Osteocyte (in vitro differentiated cells): ENCODE measurements at places on chromosomes 1 and 21. TPM values are rescaled to one million over a fixed set of nuclear protein-coding genes. Genes with fewer than 3 reads are reported as not detected.

DNA sequence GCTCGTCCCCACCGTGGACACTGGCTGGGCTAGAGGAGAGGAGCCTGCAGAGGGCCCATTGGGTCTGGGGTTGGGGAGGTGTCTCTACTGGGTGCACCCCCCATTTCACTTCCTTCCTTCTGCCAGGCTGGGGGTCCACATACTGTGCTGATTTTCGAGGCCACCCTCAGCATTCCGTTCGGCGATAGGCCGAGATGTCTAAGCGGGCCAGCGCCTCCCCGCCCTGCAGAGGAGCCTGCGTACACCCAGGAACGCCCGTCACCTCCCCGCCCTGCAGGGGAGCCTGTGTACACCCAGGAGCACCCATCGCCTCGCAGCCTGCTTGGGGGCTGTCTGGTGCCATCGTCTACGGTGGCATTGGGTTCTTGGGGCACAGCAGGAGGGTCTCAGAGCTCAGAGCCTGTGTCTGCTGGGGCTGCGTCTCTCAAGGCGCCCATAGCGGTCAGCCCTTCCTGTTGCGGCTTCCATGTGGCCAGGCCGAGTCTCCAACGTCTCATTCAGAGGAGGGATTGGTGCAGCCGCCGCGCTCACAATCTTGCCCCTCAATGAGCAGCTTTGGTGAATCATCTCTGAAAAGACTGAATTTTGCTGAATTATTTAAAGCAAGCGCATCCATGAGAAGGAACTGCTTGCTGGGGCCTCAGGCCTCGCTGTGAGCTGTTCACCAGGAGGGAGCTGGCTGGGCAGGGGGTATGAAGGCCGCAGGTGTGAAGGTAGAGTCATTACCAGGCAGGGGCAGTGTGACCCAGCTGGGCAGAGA lies 30.7 kb upstream of the AGPAT3 start:
- no peak for DNase-seq

DNA sequence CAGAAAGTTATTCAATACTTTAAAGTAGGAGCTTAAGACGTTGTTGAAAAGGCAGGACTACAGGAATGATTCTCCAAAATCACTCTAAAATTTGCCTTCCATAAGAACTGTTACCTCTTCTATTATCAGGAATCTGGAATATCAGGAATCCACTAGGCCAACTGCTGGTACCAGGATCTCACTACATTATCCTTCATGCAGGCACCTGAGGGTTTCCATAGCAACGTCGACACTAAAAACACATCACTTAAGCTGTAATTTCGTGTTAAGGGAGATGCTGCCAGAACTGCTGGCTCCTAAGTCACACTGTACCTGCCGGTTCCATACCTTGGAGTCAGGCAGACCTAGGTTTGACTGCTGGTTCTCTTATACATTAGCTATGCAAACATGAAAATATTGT lies 139.7 kb upstream of the C1orf87 start:
- no peak for DNase-seq

DNA sequence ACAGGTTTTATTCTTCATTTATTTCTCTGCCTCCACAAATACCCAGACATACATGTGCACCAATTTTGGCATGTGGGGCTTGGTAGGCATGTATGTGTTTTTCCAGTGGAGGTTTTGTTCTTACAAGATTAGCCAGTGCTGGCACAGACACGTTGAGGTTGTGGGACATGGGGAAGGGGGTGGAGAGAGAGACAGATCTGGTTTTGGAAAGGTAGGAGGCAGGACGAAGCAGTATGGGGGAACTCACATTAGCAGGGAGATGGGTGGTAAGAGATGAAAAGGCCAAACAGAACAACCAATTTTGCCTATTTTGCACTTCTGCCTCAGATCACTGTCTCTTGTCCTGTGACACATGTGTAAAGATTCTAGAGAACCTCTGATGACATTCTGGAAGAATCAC lies 166.1 kb upstream of the HMGB4 start:
- no peak for DNase-seq

DNA sequence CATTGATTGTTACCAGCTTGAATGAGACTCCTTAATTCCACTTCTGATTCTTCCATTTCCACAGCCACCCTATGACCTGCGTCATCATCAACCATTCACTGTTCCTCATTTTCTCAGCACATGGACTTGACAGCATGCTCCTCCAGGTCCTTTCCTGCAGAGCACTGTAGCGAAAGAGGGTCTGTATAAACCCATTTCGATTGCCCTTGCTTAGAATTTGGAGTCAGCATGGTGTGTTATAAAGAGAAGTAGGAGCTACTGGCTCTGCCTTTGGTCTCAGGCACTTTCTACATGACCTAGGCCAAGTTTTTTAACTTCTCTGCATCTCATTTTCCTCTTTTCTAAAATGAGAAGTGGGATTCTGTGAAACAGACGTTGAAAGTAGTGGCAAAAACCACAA lies 133.8 kb downstream of the AK5 start:
- no peak for DNase-seq

Gene RGS21
- not detected in 2 replicates for total RNA-seq

DNA sequence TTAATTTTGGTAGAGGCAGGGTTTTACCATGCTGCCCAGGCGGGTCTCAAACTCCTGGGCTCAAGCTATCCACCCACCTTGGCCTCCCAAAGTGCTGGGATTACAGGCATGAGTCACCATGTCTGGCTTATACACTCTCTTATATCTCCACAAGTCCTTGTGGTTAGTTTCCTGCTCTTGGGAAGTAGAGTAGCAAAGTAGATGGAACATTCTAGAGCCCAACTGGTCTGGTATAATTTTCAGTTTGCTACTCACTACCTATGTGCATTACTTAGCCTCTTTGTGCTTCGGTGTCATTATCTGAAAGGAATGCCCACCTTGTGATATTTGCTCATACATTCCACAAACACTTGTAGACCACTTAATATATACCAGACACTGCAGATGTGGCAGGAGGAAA lies 96.6 kb upstream of the IPO9 start:
- no peak for DNase-seq

DNA sequence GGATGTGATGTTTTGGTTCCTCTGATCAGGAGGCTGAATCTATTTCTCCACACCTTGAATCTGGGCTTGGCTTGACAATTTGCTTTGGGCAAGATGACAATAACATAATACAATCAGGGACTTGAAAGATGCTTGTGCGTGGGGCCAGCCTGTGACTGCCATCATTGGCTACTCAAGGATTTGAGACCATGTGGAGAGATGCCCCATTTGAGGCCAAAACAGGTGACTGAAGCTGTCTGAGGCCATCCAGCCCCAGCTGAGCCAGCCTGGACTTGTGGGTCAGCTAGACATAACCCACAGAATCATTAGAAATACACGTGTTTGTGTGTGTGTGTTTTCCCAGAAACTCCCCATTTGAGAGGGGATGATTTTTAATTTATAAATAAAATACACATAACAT lies 421.5 kb downstream of the PTPRU start:
- no peak for DNase-seq

- no peak for DNase-seq
Observed at GRCh38 chr1:20355828-20356735, 65.4 kb downstream of the VWA5B1 start.

GRCh38 chr1:229563701-229564100 lies 5.2 kb upstream of the ABCB10 start:
- no peak for DNase-seq

DNA sequence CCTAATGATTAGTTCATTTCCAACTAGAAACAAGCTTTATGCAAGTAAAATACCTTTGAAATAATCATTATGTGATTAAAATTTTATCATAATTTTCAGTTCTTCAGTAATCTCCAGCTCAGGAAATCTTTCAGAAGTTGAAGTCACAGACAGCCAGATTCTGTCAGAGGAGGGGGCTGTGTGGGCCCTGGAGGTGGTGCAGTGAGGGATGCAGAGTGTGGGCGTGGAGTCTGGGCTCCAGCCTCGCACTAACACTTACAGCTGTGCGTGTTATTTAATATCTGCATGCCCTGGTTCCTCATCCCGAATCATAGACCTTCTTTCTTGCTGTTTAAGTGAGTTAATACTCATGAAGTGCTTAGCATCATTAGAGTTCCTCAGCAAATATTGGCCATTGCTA lies 23.9 kb downstream of the WDR64 start:
- no peak for DNase-seq

GRCh38 chr1:108953452-108953851 lies 9.8 kb downstream of the CLCC1 start:
- DNase-seq: no peak
